ENCODE measurements at places on chromosomes 6 and 20. TPM values are rescaled to one million over a fixed set of nuclear protein-coding genes. Genes with fewer than 3 reads are reported as not detected.

DNA sequence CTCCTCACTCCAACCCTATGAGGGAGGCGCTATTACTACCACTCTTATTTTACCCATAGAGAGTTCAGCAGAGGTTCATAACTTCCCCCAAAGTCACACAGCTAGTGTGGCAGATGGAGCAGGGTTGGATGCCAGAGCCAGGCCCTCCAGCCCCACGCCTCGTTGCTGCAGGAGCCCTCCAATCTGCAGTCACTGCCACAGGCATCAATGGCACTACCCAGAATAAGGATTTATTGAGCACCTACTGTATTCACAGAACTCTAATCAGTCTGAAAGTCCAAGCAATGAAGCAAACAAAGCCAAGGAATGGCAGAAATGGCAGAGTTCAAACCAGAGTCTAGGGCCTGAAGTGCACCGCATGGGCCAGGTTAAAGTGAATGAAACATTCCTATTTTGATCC is 144.9 kb downstream of the LPA start:
- DNase-seq = no peak

- DNase-seq = no peak
Measured at GRCh38 chr6:81838031-81838430, 85.5 kb upstream of the TENT5A start.

Gene RAET1E
- total RNA-seq = 0.19 TPM

Gene RAB44
- 0.05 TPM for total RNA-seq

DNA sequence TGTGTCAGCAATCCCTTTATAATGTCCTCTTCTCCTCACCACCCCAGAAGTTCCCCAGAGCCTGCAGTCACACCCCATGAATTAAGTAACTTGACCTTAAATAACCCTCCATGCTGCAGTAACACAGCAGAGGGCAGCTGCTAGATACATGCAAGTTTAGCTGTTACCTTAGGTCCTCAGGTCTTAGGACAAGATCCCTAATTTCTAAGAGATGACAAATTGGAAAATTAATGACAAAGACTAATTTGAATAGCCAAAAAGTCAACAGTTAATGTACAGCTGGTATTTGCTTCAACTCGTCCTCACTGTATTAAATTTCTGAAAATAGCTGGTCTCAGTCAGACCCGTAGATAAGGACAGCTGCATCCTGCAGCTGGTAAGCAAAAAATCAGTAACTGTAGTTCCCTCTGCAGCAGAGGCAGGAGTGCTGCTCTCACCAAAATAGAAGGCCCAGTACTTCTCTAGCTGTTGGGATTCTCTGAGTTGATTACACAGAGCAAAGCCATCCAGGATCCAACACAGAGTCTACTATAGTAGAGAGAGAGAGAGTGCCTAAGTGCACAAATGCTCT is 62.4 kb downstream of the TNFRSF21 start:
- DNase-seq = no peak

DNA sequence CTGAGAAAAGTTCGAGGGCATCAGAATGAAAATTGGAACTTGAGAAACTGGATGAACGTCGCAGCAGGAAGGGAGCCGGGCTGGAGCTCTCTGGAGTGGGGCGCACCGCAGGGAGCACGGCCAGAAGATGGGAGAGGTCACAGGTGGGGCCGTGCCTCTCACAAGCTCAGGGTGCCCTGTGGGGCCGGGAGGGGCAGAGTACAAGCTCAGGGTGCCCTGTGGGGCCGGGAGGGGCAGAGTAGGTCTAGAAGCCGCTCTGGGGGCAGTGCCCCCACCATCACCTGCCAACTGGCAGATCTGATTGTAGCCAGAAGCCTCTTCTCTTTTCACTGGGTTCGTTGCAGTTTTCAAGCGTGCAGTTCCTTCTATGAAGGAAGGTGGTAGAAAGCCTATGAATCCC is 61.1 kb upstream of the SNX9 start:
- DNase-seq = no peak

DNA sequence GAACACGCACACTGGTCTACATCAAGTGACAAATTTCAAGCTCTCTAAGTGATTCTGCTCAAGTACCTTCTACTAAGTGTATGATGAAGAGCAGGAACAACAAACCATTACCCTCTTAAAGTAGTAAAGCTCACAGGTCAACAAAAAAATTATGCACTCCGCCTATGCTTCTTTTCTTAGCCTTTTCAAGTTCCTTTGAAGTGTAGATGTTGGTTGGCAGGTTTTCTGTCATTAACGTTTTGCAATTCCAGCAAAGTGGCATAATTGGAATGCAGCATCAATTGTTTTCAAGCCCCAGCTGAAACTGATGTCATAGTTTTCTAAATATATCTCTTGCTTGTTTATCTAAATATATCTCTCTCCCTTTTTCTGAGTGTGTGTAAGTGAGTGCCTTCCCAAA is 396.9 kb upstream of the EYS start:
- no peak for DNase-seq

Gene FAM110A
- total RNA-seq = 2.0 TPM

DNA sequence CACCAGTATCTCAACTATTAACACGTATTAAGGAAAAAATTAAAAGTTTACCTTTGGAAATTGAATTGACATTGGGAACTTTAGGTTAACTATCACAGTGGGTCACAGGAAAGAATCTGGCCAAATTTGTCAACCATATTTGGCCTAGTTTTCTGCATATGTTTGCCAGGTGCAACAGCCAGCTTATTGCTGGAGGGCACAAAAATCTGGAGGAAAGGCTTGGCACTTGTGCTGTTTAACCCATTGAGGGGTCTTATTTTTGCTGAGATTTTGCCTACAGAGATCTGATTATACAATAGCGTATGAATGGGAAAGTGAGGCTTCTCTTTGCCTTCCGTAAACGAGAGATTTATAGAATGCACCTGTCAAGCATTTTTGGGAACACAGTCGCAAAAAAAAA is 190.4 kb downstream of the PRL start:
- no peak for DNase-seq

DNA sequence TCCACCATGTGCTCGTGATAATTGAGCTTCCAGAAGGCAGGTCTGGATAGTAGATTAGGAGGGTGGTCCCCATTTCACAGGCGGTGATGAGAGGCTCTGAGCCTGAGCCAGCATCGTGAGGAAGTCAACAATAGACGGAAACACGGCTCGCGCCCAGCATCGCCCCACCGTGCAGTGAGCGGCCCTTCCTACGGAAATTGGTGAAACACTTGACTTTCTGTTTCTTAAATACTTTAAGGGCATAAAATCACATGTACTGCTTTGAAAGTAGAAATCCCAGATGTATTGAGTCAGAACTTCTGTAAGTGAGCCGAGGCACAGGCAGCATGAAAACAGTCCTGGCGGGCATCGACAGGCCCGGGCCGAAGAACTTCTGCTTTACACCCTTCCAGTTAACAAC is 4.3 kb upstream of the KIF25 start:
- DNase-seq = peak; percentile 69

DNA sequence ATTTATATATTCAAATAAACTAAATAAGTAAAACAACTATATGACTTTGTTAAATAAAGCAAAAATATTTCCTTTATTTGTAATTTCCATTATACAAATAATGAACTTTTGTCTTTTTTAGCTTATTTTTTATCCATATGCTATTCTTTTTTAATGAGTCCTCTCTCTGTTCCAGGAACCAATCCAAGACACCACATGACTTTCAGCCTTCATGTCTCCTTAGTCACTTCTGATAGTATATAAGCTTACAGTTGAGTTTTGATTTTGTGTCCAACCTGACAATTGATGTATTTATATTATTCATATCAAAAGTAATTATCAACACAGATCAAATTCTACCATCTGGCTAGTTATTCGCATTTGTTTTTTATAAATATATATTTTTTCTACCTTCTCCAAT is 582.3 kb upstream of the GJE1 start:
- no peak for DNase-seq

Gene PPIL6
- 3.9 TPM for total RNA-seq

Gene RGS19
- 6.1 TPM for total RNA-seq

DNA sequence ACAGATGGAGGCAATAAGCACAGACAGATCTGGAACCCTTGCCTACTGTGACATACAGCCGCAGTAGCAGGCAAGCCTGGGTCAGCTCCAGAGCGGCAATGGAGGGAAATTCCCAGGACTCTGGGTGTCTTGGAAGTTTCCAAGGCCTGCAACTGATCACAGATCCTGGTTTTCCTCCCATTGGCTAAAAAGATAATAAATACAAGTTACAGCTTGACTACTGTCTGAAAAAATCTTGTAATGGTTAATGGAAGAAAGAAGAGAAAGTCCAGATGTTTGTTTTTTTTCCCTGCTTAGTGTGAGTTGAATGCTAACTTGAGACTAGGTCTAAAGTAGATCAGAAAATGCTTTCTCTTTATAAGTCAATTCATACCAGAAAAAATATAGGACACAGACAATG is 307.6 kb downstream of the ALDH8A1 start:
- no peak for DNase-seq

DNA sequence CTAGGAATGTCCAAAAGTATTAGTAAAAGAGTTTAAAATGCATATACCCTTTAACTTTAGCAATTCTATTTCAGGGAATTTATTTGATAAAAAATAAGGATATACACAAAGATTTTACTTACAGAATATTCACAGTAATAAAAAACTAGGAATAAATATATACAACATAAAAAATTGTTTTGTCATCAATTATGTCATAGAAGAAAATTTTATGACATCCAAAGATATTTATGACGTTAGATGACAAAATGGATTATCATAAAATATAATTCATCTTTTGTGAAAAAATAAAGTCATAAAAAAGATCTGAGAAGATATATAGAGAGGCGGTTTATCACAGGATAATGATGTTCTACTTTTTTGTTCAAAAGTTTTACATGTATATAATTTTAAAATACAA is 32.0 kb upstream of the TCF21 start:
- DNase-seq = no peak

Gene POM121L2
- total RNA-seq = not detected

Gene NKAIN4
- total RNA-seq = not detected

- no peak for DNase-seq
Measured at GRCh38 chr6:31705931-31706330, 735 bp upstream of the LY6G6F start.

- DNase-seq = no peak
Measured at GRCh38 chr6:137763886-137764285, 103.2 kb upstream of the TNFAIP3 start.

GRCh38 chr6:40131675-40132074 is 197.4 kb upstream of the MOCS1 start:
- DNase-seq = no peak

Gene DDO
- total RNA-seq = 37.6 TPM

Gene PROKR2
- total RNA-seq = not detected

- no peak for DNase-seq
Measured at GRCh38 chr6:138948004-138948403, 40.0 kb downstream of the REPS1 start.

DNA sequence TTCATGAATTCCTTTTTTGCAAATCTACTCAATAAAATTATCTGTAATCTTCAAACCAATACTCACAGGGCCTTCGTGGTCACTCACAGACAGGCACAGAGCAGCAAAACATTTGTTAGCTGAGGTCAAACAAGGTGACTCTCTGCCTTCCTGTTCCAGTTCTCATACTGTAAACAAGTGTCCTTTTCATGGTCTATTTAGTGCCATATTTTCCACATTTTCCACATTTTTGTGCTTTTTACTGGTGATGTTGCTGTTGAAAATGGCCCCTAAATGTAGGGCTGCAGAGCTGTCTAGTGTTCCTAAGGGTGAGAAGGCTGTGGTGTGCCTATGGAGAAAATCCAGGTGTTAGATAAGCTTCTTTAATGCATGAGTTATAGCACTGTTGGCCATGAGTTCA is 133.1 kb upstream of the COL21A1 start:
- DNase-seq = no peak

Gene CRISP3
- total RNA-seq = not detected

Gene C20orf202
- 0.41 TPM for total RNA-seq

Gene FRS3
- 5.3 TPM for total RNA-seq

DNA sequence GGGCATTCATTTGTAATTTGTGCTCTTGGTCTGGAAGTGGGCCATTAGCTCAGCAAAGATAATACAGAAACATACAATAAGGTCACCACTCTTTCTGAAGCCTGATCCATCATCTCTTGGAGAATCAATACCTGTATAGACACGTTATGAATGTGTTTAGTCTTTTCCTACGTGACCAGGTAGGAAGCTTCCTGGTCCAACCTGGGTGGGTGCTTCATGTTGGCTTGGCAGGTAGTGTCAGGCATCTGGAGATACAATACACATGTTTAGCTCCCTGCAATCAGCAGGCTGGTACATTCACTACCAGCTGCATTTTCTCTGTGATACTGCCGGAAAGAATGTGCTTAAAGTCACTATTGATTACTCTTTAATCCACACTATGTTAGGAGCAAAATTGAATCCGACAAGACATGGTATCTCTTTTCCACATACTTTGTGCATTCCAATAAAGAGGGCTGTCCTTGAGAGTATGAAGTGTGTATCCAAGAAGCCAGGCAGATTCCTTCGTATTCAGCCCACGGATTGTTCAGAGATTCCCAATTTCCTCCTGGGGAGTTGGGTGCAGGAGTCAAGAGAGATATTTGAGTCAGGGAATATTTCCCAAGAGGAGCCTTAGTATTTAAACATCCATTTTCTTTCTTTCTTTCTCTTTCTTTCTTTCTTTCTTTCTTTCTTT is 49.9 kb upstream of the RANBP9 start:
- DNase-seq = no peak

- DNase-seq = no peak
Measured at GRCh38 chr20:50628853-50629669, 62.3 kb downstream of the RIPOR3 start.

Gene SLC17A4
- not detected for total RNA-seq

DNA sequence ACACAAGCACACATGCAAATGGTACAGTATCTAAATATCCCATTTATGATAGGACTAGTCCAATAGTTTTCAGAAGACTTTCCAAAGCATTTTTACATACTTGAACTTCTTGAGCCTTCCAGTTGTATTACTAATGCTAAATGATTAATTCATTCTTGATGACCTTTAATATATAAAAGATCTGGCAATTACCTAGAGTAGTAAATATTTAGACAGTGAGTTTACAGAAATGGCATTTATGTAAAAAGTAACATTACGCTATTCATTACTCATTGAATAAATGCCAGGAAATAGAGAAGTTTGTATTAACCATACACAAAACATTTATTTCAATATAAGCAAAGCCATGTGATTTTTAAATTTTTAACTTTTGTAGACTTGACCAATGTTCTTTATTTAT is 158.8 kb downstream of the DST start:
- DNase-seq = no peak

DNA sequence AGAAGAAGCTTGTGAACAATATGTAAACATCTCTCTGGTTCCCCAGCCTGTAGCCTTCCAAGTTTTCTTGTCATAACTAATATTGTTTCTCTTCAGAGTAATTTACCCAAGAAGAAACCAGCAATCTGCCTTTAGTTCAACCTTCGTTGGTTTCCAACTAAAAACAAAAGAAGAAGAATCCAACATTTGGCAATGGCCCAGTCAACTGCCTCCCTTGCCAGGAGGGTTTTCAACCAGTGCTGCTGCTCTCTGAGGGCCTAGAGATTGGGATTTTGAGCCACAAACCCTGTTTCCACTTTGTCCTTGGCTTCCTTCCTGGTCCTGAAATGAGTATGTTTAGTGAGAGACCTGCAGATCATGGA is 395.8 kb upstream of the CNR1 start:
- no peak for DNase-seq

DNA sequence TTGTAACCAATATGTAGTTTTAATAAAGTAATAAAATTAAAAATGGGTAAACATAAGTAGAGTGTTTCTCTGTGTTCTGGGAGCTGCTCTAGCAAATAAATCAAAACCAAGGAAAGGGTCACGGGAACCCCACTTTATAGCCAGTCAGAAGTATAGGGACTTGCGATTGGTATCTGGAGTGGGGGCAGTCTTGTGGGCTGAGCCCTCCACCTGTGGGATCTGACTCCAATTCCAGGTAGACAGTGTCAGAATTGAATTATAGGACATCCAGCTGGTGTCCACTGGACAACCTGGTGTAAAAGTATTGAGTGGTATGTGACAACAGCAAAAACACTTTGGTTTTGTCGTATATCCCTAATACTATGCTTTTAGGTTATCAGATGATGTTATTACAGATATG is 14.5 kb downstream of the SOD2 start:
- no peak for DNase-seq
